Muscle of leg (tissue), 16 donors: ENCODE measurements at places on chromosomes 2 and 18. TPM values are rescaled to one million over a fixed set of nuclear protein-coding genes. Genes with fewer than 3 reads are reported as not detected.

GRCh38 chr2:142857256-142858164 is 20.0 kb upstream of the KYNU start:
- H3K36me3 ChIP-seq, result no peaks in the 10 kb centered on the region
- no peak overlapping the region for H3K27ac ChIP-seq
- no peaks in the 10 kb centered on the region for H3K4me1 ChIP-seq

DNA sequence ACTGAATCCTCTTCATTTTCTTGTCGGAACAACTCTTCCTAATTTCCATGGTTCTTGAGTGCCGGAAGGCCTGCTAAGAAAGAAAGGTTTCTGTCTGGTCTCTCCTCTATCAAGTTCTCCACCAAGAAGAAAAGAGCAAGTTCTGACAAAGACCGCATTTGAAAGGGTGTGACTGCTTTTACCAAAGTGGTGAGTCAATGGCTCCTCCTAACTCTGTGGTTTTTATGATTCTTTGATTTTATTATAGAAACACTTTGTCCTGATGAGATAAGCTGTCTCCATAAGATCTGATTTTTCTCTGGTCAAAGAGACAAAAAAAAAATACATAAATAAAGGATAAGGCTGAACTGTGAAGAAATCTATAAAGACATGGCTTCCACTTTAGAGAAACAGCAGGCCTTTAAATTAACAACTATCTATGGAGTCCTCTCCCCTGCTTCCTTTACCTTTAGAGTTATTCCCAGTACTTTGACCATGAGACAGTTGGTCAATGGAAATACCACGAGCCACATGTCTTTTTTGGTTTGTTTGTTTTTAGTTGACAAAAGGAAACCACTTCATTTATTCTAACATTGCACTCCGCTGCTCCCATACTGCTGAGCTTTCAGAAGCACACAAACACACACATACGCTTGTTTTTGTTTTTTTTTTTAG is 67.7 kb downstream of the REL start:
- no peak overlapping the region for H3K4me3 ChIP-seq
- H3K36me3 ChIP-seq, result no peaks in the 10 kb centered on the region
- H3K27ac ChIP-seq, result no peak overlapping the region
- no peak for DNase-seq

DNA sequence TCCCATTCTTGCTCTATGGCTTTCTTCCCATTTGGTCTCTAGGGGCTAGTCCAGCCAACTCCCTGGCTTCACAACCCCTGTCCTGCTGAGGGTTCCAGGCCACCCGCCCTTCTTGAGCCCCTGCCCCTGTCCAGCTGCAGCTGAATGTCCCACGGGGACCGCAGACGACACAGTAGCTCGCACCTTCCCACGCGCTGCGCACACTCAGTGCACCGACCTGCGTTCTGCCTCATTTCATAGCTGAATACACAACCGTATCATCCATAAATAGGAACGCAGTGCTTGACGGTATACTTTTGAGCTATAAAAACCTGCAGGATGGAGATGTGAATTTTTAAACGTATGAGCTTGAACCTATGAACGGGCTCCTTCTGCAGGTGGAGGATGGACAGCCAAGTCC is 660.4 kb upstream of the SALL3 start:
- no peaks in the 10 kb centered on the region for H3K36me3 ChIP-seq
- H3K27ac ChIP-seq, result no peak overlapping the region
- peaks cover 5% of the 10 kb centered on the region for H3K27me3 ChIP-seq
- no peak overlapping the region for H3K4me3 ChIP-seq
- no peak for DNase-seq

GRCh38 chr2:60532421-60532820 is 21.0 kb downstream of the BCL11A start:
- H3K4me3 ChIP-seq, result no peak overlapping the region
- H3K27ac ChIP-seq, result no peak overlapping the region
- H3K36me3 ChIP-seq, result no peaks in the 10 kb centered on the region
- DNase-seq, result no peak

DNA sequence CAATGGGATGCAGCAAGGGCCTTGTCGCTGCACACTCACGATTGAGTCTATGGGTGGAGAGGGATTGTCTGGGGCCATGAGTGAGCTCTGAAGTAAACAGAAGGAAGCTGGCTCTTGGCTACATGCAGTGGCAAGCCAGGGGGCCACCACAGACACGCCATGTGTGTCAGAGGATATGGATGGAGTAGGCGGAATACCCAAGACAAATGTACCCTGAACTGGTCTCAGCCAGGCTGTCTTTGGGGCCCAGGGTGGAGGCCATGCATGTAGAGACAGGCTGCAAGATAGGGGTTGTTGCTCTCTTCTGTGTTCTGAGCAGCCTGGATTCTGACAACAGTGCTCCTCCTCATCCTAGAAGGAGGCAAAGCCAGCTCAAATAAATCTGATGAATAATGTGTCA is 24.0 kb upstream of the ITGA6 start:
- no peaks in the 10 kb centered on the region for H3K36me3 ChIP-seq
- H3K27ac ChIP-seq, result peak overlapping the region; percentile 59
- H3K4me3 ChIP-seq, result no peak overlapping the region
- peaks cover 4% of the 10 kb centered on the region for H3K4me1 ChIP-seq
- DNase-seq, result no peak
- no peaks in the 10 kb centered on the region for H3K27me3 ChIP-seq

- no peaks in the 10 kb centered on the region for H3K27me3 ChIP-seq
- DNase-seq, result no peak
- no peaks in the 10 kb centered on the region for H3K4me1 ChIP-seq
- no peak overlapping the region for H3K4me3 ChIP-seq
- H3K36me3 ChIP-seq, result no peaks in the 10 kb centered on the region
Measured at GRCh38 chr2:328761-329160, 40.9 kb upstream of the ALKAL2 start.

DNA sequence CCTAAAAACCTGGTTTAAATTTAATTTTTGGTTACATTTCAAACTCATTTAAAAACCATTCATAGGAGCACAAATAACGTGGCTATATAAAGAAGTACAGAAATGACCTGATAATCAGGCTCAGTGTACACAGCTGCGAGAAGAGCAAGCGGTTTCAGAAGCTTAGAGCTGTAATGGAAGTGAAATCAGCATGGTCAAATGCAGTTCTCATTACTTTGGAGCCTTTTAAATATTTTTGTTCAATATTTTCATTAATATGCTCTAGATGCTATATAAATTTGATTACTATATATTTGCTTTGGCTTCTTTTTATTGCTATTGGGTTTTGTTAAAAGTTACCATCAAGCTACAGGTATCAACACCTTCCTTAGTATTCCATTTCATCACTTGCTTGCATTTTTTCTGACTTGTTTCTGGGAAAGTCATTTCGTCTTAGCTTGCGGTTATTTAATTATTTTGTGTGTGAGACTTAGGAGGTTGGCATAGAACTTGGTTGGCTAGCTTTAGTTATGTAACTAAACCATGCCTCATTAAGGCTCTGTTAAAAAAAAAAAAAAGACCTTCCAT is 58.7 kb downstream of the AFTPH start:
- H3K27me3 ChIP-seq, result no peaks in the 10 kb centered on the region
- no peaks in the 10 kb centered on the region for H3K4me1 ChIP-seq
- H3K36me3 ChIP-seq, result peaks cover 10% of the 10 kb centered on the region
- no peak overlapping the region for H3K27ac ChIP-seq

DNA sequence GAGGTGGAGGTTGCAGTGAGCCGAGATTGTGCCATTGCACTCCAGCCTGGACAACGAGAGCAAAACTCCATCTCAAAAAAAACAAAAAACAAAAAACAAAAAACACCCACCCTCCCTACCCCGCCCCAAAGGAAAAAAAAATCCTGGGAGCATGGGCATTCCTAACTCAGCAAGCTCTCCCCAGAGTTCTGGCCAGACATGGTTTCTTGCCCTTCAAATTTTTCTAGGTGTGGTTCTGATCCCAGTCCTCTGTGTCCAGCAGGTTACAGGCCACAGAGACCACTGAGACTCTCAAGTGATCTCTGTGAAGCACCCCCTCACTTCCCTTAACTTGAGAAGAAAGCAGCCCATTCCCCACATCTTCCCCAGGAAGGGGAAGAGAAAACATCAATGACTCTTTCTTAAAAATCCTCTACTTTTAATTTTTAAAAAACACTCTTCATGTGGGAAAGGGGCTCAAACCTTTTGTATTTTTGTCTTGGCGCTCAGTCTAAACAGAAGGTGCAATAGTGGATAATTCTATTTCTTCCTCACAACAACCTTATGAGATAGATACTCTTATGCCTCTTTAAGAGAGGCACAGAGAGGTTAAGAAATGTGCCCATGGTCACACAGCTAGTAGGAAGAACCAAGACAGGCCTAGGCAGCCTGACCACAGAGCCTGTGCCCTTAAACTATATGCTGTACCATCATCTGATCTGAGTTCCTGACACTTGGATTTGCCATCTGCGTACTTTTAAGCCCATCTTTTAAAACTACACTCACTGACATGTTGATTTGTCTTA is 6.9 kb upstream of the KCNE4 start:
- H3K4me1 ChIP-seq, result peaks cover 6% of the 10 kb centered on the region
- H3K4me3 ChIP-seq, result no peak overlapping the region
- no peaks in the 10 kb centered on the region for H3K36me3 ChIP-seq
- DNase-seq, result no peak
- H3K27ac ChIP-seq, result no peak overlapping the region
- no peaks in the 10 kb centered on the region for H3K27me3 ChIP-seq

DNA sequence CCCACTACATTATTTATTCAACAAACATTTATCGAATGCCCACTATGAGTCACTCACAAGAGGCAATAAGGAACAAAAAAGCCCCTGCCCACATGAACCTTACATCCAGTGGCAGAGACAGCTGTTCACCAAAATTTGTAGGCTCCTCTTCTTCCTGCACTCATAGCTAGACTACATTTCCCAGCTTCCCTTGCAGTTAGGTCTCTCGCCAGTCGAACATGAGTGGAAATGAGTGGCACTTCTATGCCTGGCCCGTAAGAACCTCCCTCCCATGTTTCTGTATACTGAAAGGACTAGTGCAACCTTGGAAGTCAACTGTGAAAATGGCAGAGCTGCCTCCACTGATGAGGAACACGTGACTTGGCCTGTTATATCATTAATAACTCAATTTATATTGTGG is 19.4 kb upstream of the NCOA1 start:
- no peaks in the 10 kb centered on the region for H3K27me3 ChIP-seq
- H3K4me3 ChIP-seq, result no peak overlapping the region
- H3K27ac ChIP-seq, result no peak overlapping the region
- no peak for DNase-seq

DNA sequence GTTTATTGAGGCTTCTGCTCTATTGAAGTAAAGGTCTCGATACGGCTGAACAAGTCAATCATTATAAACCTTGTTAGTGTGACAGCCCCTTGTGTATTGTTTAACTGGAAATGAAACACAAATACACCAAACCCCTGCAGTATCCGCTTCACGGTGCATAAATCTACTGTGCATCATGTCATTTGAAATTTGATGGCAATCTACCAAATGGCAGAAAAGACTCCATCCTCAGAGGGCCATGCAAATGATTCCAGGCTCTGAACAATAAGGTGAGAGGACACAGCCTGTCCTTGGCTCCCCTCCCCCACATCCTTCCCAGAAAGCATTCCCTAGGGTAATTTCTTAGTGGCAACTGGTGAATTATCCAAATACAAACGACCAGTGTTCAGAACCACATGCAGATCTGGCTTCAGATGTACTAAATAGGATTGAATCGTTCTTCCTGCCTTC is 80.6 kb downstream of the ADCYAP1 start:
- DNase-seq, result no peak
- H3K4me1 ChIP-seq, result no peaks in the 10 kb centered on the region
- H3K4me3 ChIP-seq, result no peak overlapping the region
- no peak overlapping the region for H3K27ac ChIP-seq
- no peaks in the 10 kb centered on the region for H3K36me3 ChIP-seq

- no peak for DNase-seq
- H3K36me3 ChIP-seq, result no peaks in the 10 kb centered on the region
- H3K27me3 ChIP-seq, result peaks cover 22% of the 10 kb centered on the region
- H3K27ac ChIP-seq, result no peak overlapping the region
- no peak overlapping the region for H3K4me3 ChIP-seq
Measured at GRCh38 chr2:238775591-238775990, 72.3 kb upstream of the TWIST2 start.

GRCh38 chr2:127041259-127041970 is 65.5 kb downstream of the BIN1 start:
- H3K27ac ChIP-seq, result no peak overlapping the region
- peaks cover 22% of the 10 kb centered on the region for H3K4me1 ChIP-seq
- DNase-seq, result peak; percentile 4
- no peak overlapping the region for H3K4me3 ChIP-seq
- H3K36me3 ChIP-seq, result no peaks in the 10 kb centered on the region

- H3K27me3 ChIP-seq, result no peaks in the 10 kb centered on the region
- no peak overlapping the region for H3K27ac ChIP-seq
- H3K36me3 ChIP-seq, result no peaks in the 10 kb centered on the region
- H3K4me1 ChIP-seq, result no peaks in the 10 kb centered on the region
- H3K4me3 ChIP-seq, result no peak overlapping the region
Measured at GRCh38 chr2:139156730-139157129, 376.5 kb upstream of the NXPH2 start.

GRCh38 chr2:239136203-239136602 is 264.6 kb downstream of the HDAC4 start:
- no peaks in the 10 kb centered on the region for H3K27me3 ChIP-seq
- no peak overlapping the region for H3K4me3 ChIP-seq
- no peaks in the 10 kb centered on the region for H3K4me1 ChIP-seq
- H3K27ac ChIP-seq, result no peak overlapping the region
- no peak for DNase-seq

- H3K4me3 ChIP-seq, result no peak overlapping the region
- H3K27ac ChIP-seq, result no peak overlapping the region
- H3K27me3 ChIP-seq, result no peaks in the 10 kb centered on the region
- DNase-seq, result no peak
Measured at GRCh38 chr2:121925466-121925865, 170.0 kb downstream of the TSN start.

DNA sequence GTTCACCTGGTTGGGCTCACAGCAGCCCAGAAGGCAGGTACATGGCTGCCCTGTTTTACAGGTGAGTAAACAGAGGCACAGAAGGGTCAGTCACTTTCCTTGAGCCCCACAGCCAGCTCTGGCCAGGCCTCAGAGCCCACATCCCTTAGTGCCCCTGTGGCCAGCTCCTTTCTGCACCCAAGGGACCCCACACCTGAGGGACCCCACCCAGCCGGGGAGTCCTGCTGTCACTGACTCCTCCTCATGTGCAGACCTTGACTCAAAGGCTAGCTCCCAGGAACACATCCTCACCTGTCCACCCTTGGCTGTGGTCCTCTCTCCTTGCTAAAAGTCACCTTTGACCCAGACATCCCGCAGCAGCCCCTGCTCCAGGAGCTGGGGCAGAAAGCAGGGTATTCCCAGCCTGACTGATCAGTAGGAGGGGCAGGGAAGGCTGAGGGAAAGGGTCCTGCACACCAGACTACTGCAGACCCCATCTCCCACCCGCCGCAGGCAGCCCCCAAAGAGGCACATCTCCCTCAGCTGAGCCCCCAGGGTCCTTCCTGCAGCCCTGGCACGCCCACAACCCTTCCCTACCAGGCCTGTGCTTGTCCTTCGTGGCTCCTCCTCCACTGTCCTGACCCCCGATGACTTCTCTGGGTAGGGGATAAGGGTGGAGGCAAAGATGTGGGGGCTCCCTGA is 9.8 kb upstream of the ARHGEF4 start:
- H3K36me3 ChIP-seq, result no peaks in the 10 kb centered on the region
- no peak overlapping the region for H3K27ac ChIP-seq
- no peak for DNase-seq
- H3K27me3 ChIP-seq, result peaks cover 2% of the 10 kb centered on the region
- H3K4me1 ChIP-seq, result no peaks in the 10 kb centered on the region
- H3K4me3 ChIP-seq, result no peak overlapping the region

The TWIST2 gene
- polyA plus RNA-seq, result 4.7 TPM

The SH2D6 gene
- 0.52 TPM for polyA plus RNA-seq

The CDH7 gene
- 0.35 TPM for polyA plus RNA-seq

The DSG4 gene
- polyA plus RNA-seq, result not detected

The TLX2 gene
- polyA plus RNA-seq, result not detected

The POTEJ gene
- not detected for polyA plus RNA-seq

The BCL11A gene
- 4.1 TPM for polyA plus RNA-seq

The NT5C1B gene
- 0.28 TPM for polyA plus RNA-seq

The ABCB11 gene
- polyA plus RNA-seq, result 0.23 TPM

The IL36B gene
- polyA plus RNA-seq, result not detected
